ENCODE measurements at places on chromosomes 12 and 14. TPM values are rescaled to one million over a fixed set of nuclear protein-coding genes. Genes with fewer than 3 reads are reported as not detected.

- no peak for DNase-seq
Measured at GRCh38 chr14:74975059-74975810, 19.8 kb upstream of the PGF start.

DNA sequence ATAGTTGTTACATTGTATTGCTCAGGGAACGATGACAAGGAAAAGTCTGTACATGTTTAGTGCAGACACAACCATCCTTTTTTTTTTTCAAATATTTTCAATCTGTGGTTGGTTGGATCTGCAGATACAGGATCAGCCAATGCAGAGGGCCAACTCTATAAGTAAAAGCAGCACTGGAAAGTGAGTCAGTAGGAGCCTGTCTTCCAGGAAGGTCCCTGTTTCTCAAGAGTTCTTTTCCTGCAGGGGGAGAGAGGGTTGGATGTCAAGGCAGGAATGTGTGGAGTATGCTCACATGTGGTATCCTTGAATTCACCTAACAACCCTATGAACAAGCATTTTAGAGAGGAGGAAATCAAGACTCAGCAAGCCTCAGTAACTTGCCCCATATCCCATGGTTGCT lies 409.1 kb downstream of the NPAS3 start:
- no peak for DNase-seq

DNA sequence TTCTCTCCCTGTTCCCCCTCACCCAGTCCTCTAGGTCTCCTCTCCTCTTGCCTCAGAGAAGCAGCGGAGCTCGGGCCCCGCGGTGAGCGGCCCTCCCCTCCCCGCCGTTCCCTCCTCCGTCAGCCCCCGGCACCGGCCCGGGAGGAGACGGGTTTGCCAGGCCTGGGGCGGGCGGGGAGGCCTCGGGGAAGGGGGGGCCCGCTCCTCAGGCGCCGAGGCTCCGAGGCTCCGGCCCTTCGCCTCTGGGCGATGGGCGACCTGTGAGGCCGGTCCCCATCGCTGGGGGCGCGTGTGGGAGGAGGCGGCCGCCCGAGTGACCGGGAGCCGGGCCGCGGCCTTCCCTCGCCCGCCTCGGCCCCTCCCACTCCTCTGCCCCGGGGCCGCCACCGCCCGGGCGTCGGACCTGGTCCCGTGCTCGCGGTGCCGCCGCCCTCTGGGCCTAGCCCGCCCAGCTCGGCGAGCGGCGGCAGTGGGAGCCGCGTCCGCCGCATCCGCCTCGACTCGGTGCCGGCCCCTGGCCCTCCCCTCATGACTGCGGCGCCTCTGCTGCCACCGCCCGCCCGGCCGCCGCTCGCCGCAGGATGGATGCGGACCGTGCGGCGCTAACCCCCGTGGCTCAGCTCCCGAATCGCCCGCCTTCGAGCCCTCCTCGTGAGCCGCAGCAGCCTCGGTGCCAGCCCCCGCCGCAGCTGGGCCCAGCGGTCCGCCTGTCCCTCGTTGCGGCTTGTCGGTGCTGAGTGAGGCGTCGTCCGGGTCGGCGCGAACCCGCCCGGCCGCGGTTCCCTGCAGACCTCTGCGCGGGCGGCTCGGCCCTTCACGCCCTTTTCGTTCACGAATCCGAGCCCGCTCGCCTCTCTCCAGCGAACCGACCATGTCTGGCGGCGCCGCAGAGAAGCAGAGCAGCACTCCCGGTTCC lies 574 bp downstream of the WNK1 start:
- no peak for DNase-seq

GRCh38 chr14:64867182-64867581 lies 12.5 kb downstream of the SPTB start:
- DNase-seq, result no peak

DNA sequence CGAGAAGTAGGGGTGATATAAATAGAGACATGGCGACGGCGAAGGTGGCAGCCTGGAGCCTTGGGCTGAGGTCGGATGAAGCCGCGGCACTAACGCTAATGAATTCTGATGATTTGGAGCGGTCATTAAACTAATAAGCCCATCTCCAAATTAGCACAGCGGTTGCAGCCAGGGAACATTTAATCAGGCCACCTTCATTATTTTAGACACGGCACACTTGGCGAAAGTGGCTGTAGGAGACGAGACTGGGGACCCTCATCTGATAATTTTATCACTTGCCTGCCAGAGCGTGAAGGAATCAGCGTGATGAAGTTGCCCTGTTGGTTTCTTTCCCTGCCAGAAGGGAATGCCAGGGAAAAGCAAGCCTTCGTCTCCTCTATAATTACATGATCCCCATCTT lies 664.3 kb upstream of the TBX3 start:
- DNase-seq, result no peak

GRCh38 chr12:85280165-85280983 lies at the start of gene ALX1:
Gene ALX1 (plus strand): TSS chr12:85280220. CDS start chr12:85280262, 42 bp downstream.
- DNase-seq, result no peak

DNA sequence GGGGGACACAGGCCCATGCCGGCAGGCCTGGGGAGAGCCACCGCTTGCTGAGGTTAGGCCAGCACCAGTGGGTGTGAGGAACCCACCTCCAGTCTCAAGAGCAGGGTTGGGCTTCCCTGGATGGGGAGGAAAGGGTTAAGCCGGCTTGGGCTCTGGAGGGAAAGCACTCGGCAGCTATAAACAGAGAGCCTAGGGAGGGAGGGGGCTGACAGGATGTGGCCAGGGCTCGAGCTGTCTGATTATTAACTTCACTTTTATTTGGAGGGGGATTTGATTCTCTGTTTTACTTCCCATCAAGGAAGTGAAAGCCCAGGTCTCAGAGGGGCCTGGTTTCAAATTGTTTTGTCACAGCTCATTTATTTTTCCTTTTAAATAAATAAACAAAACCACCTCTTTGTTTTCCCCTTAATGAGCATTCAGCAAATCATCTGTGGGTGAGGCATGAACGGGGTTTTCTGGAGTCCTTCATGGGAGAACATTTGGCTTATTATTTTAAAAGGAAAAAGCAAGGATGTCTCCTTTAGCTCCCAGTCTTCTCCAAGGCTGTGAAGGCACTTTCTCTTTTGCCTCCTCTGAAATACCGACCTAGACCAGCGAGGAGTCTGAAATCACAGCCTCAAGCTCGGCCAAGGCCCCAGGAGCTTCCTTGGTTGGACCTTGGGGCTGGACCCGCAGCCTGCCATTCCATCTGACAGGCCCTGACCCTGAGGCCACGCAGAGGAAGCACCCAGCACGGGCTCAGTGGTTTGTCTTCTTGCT lies 21.9 kb upstream of the ZFP36L1 start:
- peak; percentile 91 for DNase-seq

- DNase-seq, result no peak
Measured at GRCh38 chr12:71524626-71525025, 85.0 kb downstream of the LGR5 start.

- DNase-seq, result no peak
Measured at GRCh38 chr12:114257687-114258086, 148.3 kb downstream of the TBX5 start.

- no peak for DNase-seq
Measured at GRCh38 chr12:31872831-31873604, 86.2 kb upstream of the RESF1 start.

- no peak for DNase-seq
Measured at GRCh38 chr14:91482263-91483013, 27.7 kb downstream of the PPP4R3A start.

GRCh38 chr12:3303410-3304136 lies 187.4 kb upstream of the PRMT8 start:
- DNase-seq, result no peak

- no peak for DNase-seq
Measured at GRCh38 chr12:5692850-5693249, 252.2 kb downstream of the ANO2 start.

- DNase-seq, result no peak
Measured at GRCh38 chr12:68530965-68531364, 79.7 kb upstream of the RAP1B start.

- DNase-seq, result no peak
Measured at GRCh38 chr12:117606945-117607344, 245.5 kb upstream of the NOS1 start.

DNA sequence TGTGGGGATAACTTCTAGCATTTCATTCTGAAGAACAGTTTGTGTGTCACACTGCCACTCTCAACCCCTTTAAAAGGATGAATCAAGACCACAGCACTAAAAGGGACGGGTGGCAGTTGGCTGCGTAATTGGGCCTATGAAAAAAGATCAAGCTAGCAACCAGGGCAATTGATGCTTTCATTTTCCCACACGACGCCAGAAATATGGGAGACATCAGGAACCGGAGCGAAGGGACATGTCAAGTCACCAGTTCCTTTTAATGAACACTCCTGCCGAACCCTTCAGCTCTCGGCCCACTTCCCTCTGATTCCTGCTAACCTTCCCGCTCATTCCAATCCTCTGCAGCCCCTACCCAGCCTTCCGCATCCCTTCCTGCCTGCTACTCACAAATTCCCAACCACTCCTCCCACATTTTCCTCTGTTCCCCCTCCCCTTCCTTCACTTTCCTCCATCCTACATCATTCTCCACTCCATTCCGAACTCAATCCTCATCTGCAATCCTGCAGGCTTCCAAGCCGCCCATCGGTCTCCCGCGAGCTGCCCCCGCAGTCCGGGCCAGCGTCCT lies 753 bp downstream of the CSRNP2 start:
- DNase-seq, result peak; percentile 40

DNA sequence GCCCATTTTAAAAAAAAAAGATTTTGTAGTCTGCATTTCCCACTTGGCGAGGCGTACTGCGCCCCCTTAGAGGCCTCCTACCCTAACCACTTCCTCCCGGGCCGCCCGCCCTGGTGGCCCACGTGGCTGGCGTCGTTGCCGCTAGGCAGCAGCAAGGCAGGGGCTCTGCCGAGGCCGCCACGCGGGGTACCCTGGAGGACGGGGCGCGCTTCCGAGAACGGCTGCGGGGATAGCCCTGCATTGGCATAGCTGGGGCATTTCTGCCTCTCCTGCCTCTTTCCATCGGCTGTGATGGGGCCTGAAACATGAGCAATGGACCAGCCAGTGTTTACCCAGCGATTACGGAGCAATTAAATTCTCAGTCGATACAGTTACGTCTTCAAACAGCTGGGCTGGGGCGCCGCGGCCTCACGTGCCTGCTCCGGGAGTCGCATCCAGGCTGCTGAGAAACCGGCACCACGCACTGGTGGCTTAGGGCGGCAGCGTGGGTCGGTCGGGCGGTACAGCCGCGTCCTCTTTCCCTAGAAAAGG lies 38.0 kb downstream of the IQSEC3 start:
- no peak for DNase-seq

DNA sequence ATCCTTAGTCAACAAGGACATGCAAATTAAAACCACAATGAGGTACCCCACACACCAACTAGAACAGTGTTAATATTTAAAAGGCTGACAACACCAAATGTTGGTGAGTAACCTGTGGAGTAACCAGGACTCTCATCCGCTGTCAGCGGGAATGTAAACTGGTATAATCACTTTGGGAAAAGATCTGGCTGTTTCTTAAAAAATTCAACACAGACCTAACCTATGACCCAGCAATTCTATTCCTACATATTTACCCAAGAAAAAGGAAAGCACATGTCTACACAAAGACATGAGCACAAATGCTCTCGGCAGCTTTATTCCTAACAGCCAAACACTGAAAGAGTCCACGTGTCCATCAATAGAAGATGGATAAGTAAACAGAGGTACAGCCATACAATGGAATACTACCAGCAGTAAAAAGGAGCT lies 26.6 kb downstream of the NRDE2 start:
- DNase-seq, result no peak

DNA sequence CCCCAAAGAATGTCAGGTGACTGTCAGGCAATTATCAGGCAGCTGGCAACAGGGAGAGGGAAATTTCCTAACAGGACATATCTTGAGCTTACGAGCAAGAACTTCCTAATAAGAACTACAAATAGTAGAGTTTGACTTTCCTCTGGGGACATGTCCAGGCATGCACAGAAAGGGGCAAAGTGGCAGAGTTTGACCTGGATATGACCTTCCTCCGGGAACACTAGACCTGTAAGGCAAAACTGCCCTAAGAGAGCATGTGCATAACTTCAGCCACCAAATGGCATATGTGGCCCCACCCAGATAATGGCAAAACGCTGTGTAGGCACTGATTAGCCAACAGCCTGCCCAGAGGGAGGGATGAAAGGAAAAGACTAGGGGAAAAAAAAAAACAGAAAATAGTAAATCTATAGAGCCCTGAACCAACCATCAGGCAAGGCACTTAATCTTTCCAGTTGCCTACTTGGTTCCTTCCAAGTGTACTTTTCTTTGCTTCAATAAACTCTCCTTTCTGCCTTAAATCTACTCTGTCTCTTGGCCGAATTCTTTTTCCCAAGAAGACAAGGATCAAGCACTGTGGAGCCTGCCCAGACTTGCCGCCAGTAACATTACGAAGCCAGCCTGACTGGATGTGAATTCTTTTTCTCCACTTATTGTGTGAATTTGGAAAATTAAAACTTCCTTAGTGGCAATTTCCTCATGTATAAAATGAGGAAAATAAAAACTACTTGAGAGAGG lies 164.1 kb downstream of the SPTSSA start:
- no peak for DNase-seq

DNA sequence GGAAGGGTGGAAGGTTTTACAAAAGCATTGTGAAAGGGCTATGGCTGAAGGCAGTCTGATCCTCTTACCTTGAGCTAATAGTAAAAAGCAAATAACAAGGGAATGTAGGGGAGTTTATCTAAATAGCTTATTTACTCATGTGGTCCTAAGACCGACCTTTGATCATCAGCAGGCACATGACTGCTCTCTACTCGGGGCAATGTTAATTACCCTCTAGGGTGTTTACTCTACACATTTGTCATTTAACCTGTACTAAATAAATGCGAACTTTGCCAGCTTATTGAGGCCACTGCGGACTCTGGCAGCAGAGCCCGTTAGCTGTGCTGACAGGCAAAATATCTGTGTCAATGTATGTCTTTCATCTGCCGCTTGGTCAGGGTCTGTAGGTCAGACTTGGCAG lies 768.3 kb upstream of the ATXN7L3B start:
- DNase-seq, result no peak

- no peak for DNase-seq
Measured at GRCh38 chr14:61090432-61091216, 109.6 kb downstream of the SLC38A6 start.

DNA sequence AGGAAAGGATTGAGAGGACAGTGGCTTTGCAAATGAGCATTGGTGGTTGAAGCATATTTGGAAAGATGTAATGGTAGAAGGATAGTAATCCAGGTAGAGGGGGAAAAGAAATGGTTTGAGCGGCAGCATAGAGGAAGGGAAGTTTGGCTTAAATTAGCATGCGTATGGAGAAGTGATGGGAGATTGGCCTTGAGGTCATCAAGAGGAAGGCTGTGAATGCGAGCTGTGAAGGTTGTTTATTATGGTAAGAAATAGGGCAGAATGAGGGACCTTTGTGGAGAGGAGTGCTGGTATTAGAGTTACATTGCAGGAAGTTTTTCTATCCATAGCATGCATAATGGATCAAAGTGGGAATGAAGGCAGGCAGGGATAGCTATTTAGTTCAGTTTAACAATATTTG lies 162.1 kb downstream of the TMTC2 start:
- no peak for DNase-seq

- DNase-seq, result no peak
Measured at GRCh38 chr12:130701402-130701744, 14.7 kb downstream of the RIMBP2 start.

The GLIPR1L1 gene
- polyA plus RNA-seq, result 0.60 TPM

The NTS gene
- 4.4 TPM for polyA plus RNA-seq

The TRAFD1 gene
- polyA plus RNA-seq, result 45.1 TPM

The NEUROD4 gene
- not detected for polyA plus RNA-seq

The TSPAN11 gene
- 5.0 TPM for polyA plus RNA-seq

The ZNF891 gene
- 3.2 TPM for polyA plus RNA-seq

The TMEM233 gene
- 1.0 TPM for polyA plus RNA-seq

The TAS2R13 gene
- 0.10 TPM for polyA plus RNA-seq

The NTN4 gene
- polyA plus RNA-seq, result 114 TPM
